ENCODE measurements at places on chromosomes 13 and 19.

- DNase-seq: no peak
These were observed 72.8 kb downstream of the ATP11A start for GRCh38 chr13:112762690-112763080.

DNA sequence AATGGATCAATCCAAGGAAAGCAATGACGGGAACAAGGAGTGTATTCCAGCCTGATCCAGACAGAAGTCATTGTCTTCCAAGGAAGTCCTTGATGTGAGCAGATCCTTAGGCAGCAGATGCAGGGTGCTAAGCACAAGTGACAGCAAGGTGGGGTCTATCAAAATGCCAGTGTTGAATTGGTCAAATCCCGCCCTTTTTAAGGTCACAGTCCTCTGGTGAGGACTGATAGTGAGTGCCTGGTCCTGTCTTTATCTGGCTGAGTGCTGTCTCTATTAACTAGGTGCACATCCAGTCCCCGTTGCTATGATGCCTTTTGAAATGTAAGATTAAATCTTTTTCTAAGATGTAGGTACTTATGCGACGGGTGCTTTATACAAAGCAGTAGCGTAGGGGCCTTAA lies 1.3 kb upstream of the LAMP1 start:
- DNase-seq: no peak

GRCh38 chr13:32370805-32371204 lies 55.5 kb downstream of the BRCA2 start:
- no peak for DNase-seq

DNA sequence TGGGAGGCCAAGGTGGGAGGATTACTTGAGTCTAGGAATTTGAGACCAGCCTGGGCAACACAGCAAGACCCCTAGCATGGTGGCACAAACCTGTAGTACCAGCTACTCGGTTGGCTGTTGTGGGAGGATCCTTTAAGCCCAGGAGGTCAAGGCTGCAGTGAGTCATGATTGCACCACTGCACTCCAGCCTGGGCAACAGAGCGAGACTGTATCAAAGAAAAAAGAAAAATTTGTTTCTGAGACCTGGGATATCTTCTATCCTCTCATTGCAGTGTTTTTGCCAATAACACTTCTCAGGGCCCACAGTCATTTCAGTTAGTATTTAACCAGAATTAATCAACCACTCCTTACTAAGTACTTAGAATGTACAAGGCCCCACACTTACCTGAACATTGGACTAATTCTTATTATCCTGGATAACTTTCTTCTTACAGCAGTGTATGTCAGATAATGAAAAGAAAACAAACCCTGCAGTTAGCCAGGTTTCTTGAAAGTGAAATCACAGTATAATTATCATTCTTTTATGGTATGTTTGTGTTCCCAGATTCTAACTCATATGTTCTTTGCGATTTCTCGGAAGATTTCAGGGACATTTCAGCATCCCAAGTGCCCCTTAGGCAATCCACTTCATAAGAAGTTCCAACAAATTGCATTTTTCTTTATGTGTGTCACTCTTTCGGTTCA lies 75.6 kb upstream of the KLF5 start:
- DNase-seq: no peak

DNA sequence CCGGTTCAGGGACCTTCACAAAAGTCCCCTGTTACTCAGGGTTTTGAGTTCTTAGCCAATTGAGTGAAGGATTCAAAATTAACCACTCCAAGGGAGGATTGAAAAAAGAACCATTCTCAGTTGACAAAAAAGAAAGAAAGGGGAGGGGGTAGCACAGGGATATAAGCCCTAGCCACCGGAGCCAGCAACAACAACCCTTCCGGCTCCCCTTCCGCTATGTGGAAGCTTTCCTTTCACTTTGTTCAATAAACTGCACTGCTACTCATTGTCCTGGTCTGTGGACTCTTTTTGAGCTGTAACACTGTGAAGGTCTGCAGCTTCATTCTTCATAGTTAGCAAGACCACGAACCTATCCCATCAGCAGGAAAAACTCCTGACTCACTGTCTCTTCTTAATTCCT lies 1488.1 kb upstream of the PRR20A start:
- no peak for DNase-seq

- no peak for DNase-seq
These were observed 1.3 kb upstream of the ATF5 start for GRCh38 chr19:49927526-49928264.

- DNase-seq: no peak
These were observed 46.2 kb downstream of the KLF2 start for GRCh38 chr19:16370641-16371391.

DNA sequence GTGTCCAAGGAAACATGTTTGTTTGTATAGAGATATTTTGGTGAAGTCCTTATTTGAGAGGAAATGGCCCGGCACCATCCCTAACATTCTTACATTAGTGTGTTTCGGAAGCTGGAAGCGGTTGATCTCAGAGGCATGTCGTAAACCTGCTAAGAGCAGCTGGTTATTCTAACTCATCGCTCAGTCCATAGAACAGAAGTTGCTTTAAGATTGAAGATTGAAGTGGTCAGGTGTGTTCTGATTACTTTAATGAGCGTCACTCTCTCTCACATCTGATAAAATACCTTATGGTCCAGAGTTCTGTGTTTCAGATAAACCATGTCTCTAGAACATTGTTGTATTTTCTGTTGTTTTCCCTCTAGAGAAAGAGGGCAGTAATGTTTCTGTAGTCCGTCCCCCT lies 60.2 kb upstream of the FLT1 start:
- no peak for DNase-seq

GRCh38 chr13:93249364-93250306 lies 23.0 kb downstream of the GPC6 start:
- no peak for DNase-seq

DNA sequence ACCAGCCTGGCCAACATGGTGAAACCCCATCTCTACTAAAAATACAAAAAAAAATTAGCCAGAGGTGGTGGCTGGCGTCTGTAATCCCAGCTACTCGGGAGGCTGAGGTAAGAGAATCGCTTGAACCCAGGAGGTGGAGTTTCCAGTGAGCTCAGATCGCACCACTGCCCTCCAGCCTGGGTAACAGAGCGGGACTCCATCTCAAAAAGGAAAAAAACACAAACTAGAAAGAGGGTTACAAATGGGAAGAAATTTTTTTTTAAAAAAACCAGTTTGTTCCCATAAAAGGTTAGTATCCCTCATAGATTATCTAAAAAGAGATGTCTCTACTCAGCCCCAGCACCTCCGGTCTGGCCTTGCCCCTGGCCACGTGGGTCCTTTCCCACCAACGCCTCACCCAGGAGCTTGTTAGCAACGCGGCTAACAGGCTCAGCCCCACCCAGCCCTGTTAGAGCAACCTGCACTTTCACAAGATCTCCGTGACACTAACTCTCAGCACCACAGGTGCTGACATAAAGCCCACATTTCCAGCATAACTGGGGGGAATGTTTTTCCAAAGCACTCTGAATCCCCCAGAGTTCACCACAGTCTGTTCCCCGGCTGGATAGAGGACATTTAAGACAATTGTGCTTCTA lies 4.3 kb downstream of the DMKN start:
- no peak for DNase-seq

DNA sequence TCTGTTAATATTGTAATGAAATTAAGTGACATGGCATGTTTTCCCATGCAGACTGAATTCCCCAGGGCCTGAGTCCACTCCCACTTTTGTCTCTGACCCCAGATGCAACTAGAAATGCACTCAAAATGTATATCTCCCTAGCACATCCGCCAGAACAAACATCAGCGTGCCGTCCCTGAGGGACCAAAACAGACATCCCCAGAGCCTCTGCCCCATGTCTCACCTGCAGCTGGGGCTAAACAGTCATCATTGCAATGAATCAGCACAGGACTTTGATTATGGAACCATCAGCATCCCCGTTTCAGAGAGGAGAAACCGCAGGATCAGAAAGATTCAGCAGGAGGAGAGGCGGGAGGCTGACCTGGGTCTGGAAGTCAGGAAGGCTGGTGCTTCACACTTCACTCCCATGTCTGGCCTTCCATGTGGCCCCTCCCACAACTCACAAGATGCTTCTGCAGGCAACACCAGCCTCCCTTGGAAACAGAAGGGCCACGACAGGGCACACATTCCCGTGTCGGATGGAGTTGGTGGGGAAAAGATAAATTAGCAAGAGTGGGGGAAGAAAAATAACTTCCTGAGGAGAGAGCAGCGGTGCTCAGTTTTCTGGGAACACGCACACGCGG lies 130.6 kb upstream of the VSTM2B start:
- DNase-seq: no peak

- DNase-seq: no peak
These were observed 13.7 kb upstream of the SOX1 start for GRCh38 chr13:112053167-112053743.

DNA sequence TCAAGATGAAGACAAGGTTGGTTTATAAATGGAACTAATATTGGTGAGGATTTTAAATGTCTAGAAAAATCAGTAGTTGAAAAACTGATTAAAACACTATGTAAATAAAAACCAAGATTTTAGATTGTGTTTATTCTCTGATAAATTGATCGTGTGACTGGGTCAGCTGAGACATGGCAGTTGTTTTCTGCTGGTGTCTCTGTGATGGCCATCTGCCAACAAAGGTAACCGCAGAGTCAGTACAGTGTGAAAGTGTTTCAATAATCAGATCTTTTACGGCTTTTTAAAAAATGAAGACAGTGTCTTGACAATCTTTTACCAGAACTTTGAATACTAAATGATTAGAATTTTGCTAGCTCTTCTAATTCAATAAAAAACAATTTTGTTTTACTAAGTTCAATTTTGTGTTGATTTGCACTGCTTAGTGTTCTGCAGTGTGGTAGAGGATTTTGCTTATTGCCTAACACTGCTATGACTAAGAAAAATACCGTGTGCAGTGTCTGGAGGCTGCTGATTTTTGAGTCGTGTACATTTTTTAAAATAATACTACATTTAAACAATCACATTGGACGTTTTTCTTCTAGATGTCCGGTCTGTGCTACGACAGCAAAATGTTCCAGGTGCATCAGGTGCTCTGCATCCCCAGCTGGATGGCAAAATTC lies 32.7 kb upstream of the GPR183 start:
- no peak for DNase-seq

DNA sequence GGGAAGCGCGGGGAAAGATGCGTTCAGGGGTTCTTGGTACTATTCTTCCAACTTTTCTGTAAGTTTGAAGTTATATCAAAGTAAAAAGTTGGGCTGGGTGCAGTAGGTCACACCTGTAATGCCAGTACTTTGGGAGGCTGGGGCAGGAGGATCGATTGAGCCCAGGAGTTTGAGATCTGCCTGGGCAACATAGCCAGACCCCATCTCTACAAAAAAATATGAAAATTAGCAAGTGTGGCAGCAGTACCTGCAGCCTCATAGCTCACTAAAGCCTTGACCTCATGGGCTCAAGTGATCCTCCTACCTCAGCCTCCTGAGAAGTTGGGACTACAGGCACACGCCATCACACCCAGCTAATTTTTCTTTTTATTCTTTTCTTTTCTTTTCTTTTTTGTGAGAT lies 12.4 kb upstream of the ZNF77 start:
- DNase-seq: no peak

DNA sequence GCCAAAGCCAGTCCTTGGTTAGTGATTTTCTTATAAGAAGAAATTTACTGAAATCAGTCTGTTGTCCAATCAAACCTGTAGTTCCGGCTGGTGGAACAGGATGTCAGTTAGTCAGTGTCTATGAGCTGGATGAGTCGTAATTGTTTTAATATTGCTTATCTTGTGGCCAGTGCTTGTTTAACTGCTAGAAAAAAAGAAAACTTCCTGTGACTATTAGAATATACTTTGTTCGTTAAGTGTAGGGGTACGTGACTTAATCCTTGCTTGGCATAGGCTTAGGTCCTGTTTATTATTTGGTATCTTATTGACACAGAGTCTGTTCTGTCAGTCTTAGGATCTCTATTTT lies 1484.8 kb upstream of the MIR17HG start:
- DNase-seq: no peak

GRCh38 chr19:43148233-43148632 lies 38.1 kb downstream of the PSG5 start:
- no peak for DNase-seq

DNA sequence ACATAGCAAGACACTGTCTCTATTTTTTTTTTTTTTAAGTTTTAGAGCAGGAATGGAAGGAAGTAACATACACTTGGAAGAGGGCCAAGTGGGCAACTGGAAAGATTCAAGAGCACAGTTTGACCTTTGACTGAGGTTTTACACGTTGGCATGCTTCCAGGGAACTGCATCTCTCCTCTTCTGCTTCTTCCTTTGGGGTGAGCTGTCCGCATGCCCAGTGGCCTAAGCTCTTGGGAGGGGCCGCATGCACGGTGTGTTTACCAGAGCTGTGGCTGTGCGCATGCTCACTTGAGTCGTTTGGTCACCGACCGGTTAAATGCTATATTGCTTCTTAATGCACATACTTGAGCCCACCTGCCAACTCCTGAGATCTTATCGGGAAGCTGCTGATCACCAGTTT lies 727.7 kb downstream of the UQCRFS1 start:
- no peak for DNase-seq

DNA sequence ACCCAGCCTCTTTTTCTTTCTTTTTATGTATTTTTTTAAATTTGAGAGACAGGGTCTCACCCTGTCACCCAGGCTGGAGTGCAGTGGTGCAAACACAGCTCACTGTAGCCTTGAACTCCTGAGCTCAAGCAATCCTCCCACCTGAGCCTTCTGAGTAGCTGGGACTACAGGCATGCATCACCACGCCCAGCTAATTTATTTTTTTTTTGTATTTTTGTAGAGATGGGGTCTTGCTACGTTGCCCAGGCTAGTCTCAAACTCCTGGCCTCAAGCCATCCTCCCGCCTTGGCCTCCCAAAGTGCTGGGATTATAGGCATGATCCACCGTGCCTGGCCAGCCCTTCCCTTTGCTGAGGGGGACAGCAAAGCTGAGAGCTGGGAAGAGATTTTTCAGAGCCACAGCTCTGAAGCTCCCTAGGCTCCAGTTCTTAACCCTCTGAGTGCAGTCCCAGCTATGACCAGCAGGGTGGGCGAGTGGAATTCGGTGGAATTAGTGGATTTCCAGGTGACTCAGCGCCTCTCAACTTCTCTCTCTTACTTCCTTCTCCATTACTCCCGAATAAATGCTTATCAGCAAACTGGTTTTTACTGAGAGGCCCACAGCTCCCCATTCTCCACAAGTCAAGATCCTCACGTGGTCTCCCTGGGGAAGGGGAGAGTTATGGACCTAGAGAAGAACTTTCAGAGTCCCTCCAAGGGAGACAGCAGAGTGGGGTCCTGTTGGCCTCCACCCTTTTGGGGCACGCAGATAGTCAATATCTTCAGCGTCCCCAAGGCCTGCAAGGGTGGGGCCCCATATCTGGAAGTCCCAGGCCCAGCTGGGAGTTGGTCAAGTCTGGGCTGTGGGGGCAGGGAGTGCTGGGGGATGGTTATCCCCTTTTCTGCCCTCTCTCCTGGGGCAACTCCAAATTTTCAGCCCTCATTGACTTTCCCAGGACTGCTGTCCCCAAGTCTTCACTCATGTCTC lies 1.2 kb downstream of the BLVRB start:
- peak; percentile 68 for DNase-seq

GRCh38 chr13:50707628-50708027 lies 135.9 kb downstream of the DLEU7 start:
- DNase-seq: no peak

- no peak for DNase-seq
These were observed 122.9 kb upstream of the ZNF507 start for GRCh38 chr19:32222556-32222955.
